ENCODE measurements at places on chromosomes 2 and 18. TPM values are rescaled to one million over a fixed set of nuclear protein-coding genes. Genes with fewer than 3 reads are reported as not detected.
A peak's percentile ranks its signal among the peaks of the same experiment; 100 is the strongest.

- DNase-seq, result no peak
- no peak overlapping the region for H3K27ac ChIP-seq
- no peak overlapping the region for H3K4me3 ChIP-seq
- H3K4me1 ChIP-seq, result no peaks in the 10 kb centered on the region
Measured at GRCh38 chr2:197862246-197862955, 58.0 kb downstream of the PLCL1 start.

GRCh38 chr18:71797554-71797953, 746.6 kb downstream of the CBLN2 start:
- DNase-seq, result no peak
- H3K36me3 ChIP-seq, result no peaks in the 10 kb centered on the region
- H3K27me3 ChIP-seq, result no peaks in the 10 kb centered on the region
- H3K4me1 ChIP-seq, result no peaks in the 10 kb centered on the region

DNA sequence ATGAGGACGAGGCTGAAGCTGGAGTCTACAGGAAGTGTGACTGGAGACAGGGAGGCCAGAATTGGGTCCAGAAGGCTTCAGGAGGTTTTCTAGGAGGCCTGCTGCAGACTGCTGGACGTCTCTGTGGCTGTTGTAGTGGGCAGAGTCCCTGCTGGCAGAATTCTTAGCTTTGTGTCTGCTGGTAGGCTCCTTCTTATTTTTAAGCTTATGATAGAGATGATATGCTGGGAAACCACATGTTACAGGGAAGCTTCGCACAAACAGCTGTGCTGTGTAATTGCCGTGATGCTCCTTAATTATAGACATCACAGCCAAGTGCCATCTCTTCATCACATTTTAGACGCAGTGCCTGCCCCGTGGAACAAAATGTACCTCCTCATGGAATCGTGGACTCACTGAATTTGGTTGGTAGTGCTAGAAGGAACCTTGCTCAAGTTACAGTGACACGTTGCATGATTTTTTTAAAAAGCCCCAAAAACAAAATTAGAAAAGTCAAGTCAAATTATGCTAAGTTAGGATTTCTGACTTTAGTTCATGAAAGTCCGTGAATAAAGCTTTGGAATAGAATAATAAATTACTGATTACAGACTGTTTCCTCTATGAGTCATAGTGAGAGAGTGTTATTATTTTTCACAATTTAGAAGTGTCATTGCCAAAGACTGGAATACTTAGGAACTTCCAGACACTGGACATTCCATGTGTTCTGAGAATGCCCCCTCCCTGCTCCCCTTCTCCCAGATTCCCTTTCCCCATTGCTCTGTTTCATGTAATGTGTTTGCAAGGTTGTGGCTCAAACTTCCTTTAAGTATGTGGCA, 144.1 kb downstream of the FHOD3 start:
- H3K36me3 ChIP-seq, result no peaks in the 10 kb centered on the region
- no peaks in the 10 kb centered on the region for H3K4me1 ChIP-seq
- H3K27me3 ChIP-seq, result peaks cover 11% of the 10 kb centered on the region
- H3K4me3 ChIP-seq, result no peak overlapping the region
- DNase-seq, result no peak

PMAIP1 gene
- total RNA-seq, result 35.3 TPM

DNA sequence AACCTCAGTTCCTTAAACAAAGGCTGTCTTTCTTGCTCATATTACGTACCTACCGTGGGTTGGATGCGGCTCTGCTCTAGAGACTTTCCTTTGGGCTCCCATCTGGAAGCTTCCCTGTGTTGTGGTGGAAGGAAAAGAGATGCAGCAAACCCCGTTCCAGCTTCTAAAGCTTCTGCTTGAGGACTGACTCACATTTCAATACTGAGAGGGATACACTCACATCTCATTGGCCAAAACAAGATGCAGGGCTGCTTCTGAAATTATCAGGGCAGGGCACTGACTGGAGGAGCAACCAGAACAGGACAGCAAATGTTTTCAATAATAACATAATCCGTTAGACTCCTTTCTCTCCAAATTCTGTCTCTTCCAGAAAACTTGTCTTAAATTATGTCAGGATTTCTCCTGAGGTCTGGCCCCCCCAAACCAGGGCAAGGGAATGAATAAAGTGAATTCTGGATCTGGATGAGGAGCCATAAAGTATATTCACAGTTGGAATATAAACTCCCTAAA, 4.5 kb upstream of the MYO5B start:
- no peak for DNase-seq
- no peak overlapping the region for H3K4me3 ChIP-seq
- H3K27ac ChIP-seq, result no peak overlapping the region
- H3K4me1 ChIP-seq, result peaks cover 10% of the 10 kb centered on the region
- H3K36me3 ChIP-seq, result no peaks in the 10 kb centered on the region

GRCh38 chr2:190879474-190880377, 895 bp upstream of the GLS start:
- peaks cover 23% of the 10 kb centered on the region for H3K36me3 ChIP-seq
- peaks cover 42% of the 10 kb centered on the region for H3K4me1 ChIP-seq
- DNase-seq, result no peak
- H3K4me3 ChIP-seq, result peak overlapping the region; percentile 94
- H3K27me3 ChIP-seq, result no peaks in the 10 kb centered on the region

- no peak overlapping the region for H3K27ac ChIP-seq
- H3K27me3 ChIP-seq, result peaks cover 3% of the 10 kb centered on the region
- no peak overlapping the region for H3K4me3 ChIP-seq
- DNase-seq, result no peak
Measured at GRCh38 chr2:221285148-221285547, 287.0 kb downstream of the EPHA4 start.

GRCh38 chr18:47506897-47507296, 255.4 kb upstream of the SKOR2 start:
- no peaks in the 10 kb centered on the region for H3K4me1 ChIP-seq
- H3K27me3 ChIP-seq, result no peaks in the 10 kb centered on the region
- no peak for DNase-seq

- H3K4me1 ChIP-seq, result peaks cover 53% of the 10 kb centered on the region
- peaks cover 10% of the 10 kb centered on the region for H3K36me3 ChIP-seq
- no peaks in the 10 kb centered on the region for H3K27me3 ChIP-seq
Measured at GRCh38 chr2:64697297-64698176, 43.8 kb upstream of the SERTAD2 start.

L3MBTL4 gene
- not detected for total RNA-seq

- no peak overlapping the region for H3K4me3 ChIP-seq
- no peak overlapping the region for H3K27ac ChIP-seq
- no peaks in the 10 kb centered on the region for H3K27me3 ChIP-seq
- peaks cover 2% of the 10 kb centered on the region for H3K4me1 ChIP-seq
- H3K36me3 ChIP-seq, result peaks cover 8% of the 10 kb centered on the region
- no peak for DNase-seq
Measured at GRCh38 chr2:43882312-43882711, 43.5 kb downstream of the ABCG8 start.

DNA sequence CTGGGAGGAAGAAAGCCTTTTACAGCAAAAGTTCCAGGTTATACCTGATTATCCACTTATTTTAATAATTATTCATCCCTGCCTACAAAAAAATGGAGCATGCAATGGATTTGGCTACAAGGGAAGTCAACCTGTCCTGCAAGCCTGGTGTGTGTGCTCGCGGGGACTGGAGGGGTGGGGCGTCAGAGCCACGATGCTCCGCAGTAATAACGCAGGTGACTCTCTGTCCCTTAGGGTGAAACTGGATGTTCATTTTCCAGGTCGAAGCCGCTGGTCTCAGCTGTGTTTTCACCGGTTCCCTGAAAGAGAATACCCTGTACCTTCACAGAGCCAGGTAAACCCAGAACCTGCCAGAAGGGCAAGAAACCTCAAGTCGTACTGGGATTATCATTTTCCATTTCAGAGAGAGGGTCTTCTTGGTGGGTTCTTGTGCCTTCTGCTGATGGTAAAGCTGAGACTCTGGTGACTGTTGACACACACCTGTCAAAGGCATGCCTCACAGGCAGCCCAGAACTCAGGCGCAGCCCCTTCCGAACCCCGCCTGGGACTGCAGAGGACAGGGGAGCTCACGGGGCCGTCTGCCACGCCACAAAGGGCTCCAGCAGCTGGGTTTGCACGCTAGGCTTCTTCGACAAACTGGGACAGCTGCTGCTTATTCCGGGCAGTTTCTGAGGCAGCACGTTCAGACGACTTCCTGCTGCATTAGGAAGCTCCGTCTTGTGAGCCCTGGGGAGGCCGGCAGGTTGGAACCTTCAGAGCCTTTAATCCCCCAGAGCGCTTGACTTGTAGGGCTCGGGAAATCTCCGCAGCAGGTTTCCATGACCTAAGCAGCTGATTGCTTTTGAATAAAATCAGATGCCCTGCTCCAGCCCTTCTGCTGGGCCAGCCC, 58.6 kb downstream of the KCNG2 start:
- H3K36me3 ChIP-seq, result no peaks in the 10 kb centered on the region
- no peaks in the 10 kb centered on the region for H3K4me1 ChIP-seq
- no peak overlapping the region for H3K4me3 ChIP-seq
- no peak for DNase-seq

DNA sequence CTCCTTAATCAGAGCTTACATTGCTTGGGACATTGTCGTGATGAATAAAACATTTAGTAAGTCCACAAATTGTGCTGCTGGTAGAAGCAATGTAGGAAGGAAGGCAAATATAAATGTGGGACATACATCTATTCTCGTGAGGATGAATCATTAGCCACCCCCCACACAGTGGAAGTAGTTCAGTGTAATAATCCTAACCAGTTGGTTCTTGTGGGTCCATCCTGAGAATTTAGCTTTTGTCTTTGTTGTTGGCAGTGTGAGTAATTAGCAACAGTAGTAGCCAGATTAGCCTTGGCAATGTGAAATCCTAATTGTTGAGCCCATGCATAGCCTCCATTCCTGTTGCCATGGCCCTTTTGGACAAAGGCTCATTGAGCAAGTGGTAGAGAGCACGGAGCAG, 532.1 kb downstream of the FBXO15 start:
- H3K27me3 ChIP-seq, result no peaks in the 10 kb centered on the region
- DNase-seq, result no peak
- no peak overlapping the region for H3K4me3 ChIP-seq
- H3K27ac ChIP-seq, result no peak overlapping the region
- H3K36me3 ChIP-seq, result no peaks in the 10 kb centered on the region
- no peaks in the 10 kb centered on the region for H3K4me1 ChIP-seq

- H3K4me1 ChIP-seq, result peaks cover 68% of the 10 kb centered on the region
- H3K27ac ChIP-seq, result no peak overlapping the region
- H3K36me3 ChIP-seq, result no peaks in the 10 kb centered on the region
- H3K27me3 ChIP-seq, result no peaks in the 10 kb centered on the region
- no peak overlapping the region for H3K4me3 ChIP-seq
- DNase-seq, result no peak
Measured at GRCh38 chr2:23492337-23492675, 107.3 kb downstream of the KLHL29 start.

DNA sequence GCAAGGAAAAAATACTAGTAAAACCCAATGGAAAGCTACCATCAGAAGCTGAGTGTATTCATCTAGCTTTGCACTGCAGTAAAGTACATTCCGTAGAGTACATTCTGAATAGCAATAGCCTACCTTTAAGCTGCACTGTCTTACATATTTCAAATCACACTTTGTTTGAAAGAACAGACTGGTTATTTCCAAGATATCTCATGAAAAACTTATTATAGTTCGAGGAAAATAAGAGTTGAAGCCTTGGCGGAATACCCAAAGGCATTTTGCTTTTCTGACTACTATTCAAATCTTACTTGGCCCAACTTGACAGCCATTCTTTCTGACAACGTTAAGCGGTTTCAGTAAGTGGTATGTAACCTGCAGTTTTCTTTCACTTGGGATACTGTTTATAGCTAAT, 177.6 kb downstream of the NRXN1 start:
- no peaks in the 10 kb centered on the region for H3K36me3 ChIP-seq
- no peak overlapping the region for H3K27ac ChIP-seq
- H3K4me1 ChIP-seq, result no peaks in the 10 kb centered on the region
- no peak overlapping the region for H3K4me3 ChIP-seq
- H3K27me3 ChIP-seq, result no peaks in the 10 kb centered on the region

LCT gene
- total RNA-seq, result 0.13 TPM

SRD5A2 gene
- not detected for total RNA-seq

PDE11A gene
- total RNA-seq, result not detected

All from activated CD4-positive, alpha-beta memory T cell treated with anti-CD3 and anti-CD28 coated beads, Interleukin-2, amount 10 ng/mL, durations not matched to agents 7 days and 5 days (primary cell).